ENCODE measurements at places on chromosomes 3 and 15.

DNA sequence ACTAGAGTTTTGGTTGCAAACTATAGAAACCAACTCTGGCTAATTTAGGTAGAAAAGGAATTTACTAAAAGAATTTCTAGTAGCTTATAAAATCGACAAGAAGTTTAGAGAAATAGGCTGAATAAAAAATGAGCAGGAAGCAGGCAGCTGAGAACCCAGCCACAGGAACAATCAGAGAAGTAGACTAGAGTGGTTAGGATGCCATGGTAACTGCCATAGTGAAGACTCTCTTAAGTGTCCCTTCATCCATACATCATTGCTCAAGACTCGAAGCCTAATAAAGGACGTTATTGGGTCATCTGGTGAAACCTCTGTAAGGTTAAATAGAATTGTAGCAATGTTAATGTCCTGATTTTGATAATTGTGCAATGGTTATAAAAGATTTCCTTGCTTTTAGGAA is 13.8 kb downstream of the AVEN start:
- DNase-seq, result no peak

GRCh38 chr3:136685882-136686281 is 66.3 kb downstream of the STAG1 start:
- no peak for DNase-seq

GRCh38 chr3:171219258-171219657 is 192.7 kb upstream of the SLC2A2 start:
- DNase-seq, result no peak

DNA sequence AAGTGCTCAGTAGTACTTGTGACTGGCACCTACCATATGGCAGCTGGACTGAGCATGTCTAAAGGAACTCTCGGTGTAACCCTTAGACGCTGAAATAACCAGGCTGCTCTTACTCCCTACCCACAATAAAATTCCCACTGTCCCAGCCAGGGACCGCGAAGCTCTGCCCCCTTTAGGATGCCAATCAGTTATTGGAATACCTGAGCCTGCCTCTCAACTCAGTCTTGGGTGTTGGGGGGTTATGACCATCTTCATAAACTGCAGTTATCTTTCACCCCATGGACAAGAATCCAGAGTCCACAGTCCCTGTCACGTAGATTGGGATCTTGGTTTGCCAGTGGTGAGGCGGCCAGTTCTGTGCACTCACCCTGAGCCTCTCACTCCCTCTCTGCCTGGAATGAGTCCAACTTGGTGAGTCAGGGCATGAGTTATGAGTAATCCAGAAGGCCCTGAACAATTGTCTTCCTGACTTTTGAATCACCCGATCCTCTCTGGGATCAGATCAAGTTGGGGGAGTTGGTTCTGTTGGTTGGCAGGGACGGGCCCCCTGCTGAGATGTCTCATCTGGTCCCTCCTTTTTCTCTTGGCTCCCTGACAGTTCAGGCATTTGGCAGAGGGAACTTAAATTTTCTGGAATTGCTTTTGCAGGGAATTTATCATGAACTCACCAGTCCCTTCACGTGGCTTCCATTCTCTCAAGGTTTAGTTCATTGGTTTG is 120.1 kb upstream of the UBE2E1 start:
- DNase-seq, result peak; percentile 90

DNA sequence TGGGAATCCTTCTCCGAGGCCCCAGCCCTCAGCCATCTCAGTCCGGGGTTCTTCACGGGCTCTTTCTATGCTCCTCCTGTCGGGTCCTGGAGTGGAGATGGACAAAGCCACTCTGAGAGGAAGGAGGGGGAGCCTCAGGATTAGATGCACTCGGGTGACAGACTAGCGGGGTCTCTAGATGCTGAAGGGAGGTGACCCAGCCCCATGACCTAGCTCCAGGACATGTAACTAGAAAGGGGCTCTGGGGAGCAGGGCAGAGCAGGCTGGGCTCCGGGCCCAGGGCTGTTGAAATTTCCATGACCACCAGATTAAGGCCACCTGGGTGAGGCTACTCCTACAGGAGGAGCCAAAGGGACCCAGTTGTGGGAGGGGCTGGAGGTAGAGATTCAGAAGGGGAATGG is 14.8 kb upstream of the SKIC8 start:
- no peak for DNase-seq

DNA sequence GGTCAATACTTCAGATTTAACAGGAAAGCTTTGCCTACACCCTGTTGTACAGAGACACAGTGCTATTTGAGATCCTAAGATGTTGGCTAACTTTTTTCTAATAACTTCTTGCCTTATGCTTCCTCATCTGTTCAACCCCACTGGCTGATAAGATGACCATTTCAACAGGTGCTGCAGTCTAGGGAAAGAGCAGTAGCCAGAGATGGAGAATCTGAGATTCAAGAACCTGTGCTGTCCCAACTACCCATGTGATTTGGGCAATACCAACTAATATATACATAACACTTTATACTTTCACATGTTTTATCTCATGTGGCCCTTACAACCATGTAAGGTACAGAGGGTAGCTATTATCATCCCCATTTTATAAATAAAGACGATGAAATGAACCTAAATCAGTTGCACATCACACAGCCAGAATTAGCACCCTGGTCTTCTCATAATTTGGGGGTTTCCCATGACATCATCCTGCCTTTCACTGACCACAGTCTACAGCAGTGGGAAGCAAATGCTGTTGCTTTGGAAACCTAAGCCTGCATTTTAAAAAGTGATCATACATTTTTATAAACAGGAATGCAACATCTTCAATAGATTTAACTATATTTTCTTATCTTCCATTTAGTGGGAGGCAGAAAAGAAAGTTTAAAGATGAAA is 9.7 kb downstream of the TTC23 start:
- no peak for DNase-seq

- no peak for DNase-seq
These were observed 391.9 kb downstream of the OCA2 start for GRCh38 chr15:27707257-27707656.

DNA sequence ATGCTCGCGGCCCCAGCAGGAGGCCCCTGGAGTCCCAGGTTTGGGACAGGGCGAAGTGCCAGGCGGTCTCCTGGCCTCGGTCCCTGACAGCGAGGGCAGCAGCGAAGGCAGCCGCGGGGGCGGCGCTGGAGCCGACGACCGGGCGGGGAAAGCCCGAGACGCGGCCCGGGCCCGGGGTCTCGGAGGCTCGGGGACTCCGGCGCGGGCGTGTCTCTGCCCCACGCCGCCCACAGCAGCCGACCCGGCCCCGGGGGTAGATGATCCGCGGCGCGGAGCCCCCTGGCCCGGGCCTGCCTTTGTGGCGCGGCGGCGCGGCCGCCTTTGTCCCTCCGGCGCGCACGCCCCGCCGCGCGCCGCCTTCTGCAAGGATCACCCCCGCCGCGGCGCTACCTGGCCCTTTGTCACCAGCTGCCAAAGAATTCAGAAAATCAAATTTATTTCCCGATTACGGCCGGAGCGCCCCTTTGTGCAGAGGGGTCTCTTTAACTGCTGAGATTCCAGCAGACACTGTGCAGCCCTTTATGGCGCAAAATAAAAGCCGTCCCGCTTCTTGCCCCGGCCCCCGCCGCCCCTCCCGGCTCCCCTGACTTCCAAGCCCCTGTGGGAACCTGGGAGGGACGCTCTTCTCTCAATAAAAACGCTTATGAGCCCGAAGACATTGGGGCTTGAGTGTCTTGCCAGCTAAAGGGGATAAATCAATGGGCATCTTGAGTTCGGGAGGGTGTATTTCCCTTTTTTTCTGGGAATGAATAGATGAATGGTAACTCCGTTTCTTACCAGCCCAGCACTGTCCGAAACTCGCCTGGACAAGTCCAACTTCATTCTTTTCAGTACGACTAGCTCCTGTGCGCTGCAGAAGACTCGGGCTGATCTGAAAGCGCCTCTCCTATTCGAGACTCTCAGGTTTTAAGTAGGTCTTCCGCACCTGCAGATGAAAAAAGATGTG is 68.4 kb downstream of the HES1 start:
- no peak for DNase-seq

GRCh38 chr3:178260887-178261565 is 275.2 kb upstream of the KCNMB2 start:
- no peak for DNase-seq

GRCh38 chr3:112647122-112647521 is 6.2 kb upstream of the CCDC80 start:
- no peak for DNase-seq

- DNase-seq, result no peak
These were observed 7.4 kb upstream of the FNDC3B start for GRCh38 chr3:172031996-172032395.

Measured in omental fat pad (tissue), 4 donors.